Natural killer cell treated with Interleukin-12 subunit alpha and Interleukin-12 subunit beta and Interleukin-15 and Interleukin-18, amount 100 ng/mL, for 72 hours (primary cell): ENCODE measurements at places on chromosomes 4 and X.

DNA sequence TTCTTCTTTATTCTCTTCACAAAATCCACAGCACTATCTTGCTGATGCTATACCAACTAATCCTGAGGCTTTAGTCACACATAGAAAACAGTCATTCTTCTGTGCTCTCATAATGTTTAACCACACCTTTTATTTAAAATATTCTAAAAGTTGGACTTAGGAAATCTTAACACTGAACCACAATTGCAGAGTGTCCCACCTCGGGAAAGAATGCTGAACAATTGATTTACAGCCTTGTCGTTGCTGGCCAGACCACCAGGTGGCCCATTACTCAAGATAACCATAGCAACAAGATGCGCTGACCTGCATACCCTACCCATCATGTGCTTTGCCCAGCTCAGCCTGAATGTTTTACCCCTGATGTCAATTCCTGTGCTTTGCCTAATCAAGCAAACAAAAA is 100.8 kb downstream of the ARSJ start:
- DNase-seq: no peak

GRCh38 chrX:95678679-95679078 is 1006.0 kb upstream of the DIAPH2 start:
- DNase-seq: no peak

DNA sequence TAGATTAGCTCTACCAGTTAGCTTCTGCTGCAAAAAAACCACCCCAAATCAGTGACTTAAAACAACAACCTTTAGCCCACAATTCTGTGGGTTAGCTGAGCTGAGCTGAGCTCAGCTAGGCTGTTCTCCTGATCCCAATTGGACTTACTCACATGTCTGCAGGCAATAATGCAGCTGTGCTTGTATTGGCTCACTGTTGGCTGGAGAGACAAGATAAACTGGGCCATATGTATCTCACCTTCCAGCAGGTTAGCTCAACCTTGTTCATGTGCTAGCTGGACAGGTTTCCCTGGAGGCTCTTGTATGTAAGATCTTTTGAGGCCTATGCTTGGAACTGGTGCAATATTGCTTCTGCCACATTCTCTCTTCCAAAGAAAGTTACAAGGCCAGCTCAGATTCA is 261.5 kb upstream of the ADGRL3 start:
- no peak for DNase-seq

DNA sequence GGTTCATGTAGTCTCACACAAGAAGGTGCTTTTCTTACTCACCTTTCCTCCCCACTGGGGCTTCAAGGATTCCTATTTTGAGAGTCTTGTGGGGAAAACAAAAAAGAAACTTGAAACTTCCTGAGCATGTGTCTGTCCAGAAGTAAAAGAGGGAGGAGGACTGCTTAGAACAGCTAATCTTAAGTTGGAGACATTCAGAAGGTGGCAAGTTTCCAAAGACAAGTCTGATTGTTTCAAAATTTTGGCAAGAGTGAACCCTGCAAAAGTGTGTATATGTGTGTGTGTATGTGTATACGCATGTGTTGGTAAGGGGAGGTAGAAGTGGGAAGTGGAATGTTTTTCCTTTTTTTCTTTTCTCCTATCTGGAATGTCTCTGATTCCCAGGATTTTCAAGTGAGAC is 189.0 kb upstream of the FRMPD4 start:
- no peak for DNase-seq

DNA sequence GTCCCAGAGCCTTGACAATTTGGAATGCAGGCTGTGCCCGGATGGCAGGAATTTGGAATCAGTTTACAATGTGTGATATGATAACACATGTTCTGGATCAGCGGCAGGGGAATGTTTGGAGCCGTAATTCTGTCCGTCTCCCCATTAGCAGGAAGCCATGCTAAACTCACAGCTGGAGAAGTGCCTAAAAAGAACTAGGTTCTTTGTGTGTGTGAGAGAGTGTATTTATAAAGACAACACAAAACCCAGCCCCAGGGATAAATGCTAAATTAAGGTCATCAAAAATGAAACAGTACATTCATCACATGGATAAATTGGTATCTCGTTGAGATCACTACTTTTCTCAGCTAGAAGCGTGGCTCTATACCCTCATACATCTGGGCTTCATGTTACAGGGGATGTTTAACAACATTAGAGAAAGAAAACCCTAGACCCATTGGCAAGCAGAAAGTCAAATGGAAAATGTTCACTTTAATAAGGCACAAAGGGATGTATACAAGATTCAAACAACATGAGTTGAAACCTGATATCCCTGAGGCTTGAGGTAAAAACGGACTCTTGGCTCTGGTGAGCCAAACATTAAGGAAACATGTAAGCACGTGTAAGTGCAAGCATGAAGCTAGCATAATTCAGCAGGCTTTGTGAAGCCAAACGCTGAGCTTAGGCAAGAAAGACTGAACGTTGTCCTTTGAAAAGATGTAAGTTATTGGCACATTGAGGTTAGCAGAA is 18.0 kb upstream of the TMEM131L start:
- no peak for DNase-seq

GRCh38 chr4:115058533-115058932 is 54.9 kb downstream of the NDST4 start:
- no peak for DNase-seq

DNA sequence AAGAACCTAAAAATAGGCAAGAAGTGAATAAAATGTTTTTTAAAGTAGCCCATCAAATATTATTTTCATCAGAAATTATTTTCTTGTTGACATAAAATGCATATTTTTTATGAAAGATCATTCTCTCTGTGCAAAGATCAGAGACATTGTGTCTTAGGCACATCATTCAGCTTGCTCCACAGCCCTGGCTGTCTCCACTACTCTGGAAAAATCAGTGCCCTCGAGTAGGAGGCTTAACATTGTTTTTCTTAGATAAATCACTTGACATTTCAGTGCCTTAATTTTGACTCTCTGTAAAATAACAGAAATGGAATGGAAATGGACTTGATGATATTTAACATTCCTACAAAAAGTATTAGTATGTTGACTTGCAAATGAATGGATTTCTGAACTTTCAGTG is 77.9 kb downstream of the FAT4 start:
- no peak for DNase-seq

GRCh38 chr4:78059524-78059889 is 2.4 kb downstream of the FRAS1 start:
- DNase-seq: no peak

GRCh38 chrX:39826813-39827543 is 270.8 kb downstream of the BCOR start:
- no peak for DNase-seq

DNA sequence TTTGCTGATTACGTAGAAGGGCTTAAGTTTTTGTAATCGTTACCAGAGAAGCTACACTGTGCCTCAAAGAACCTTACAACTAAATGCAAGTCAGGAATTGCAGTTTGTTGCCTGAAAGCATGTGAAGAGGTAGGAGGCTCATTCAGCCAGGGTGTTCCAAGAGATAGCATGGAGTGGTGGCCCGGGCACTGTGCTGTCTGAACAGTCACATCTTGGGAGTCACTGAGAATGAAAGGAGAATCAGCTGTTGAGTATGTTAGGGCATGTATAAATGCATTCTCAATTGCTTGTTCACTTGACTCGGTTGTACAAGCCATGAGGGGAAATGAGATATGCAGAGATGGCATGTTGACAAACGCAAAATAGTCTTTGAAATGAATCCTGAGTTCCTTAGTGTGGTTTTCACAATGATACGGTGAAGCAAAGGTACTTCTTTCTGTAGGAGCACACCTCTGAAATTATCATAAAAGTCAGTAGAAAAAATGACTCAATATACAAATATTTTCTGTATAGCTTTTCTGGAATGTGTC is 161.0 kb downstream of the DCTD start:
- no peak for DNase-seq

DNA sequence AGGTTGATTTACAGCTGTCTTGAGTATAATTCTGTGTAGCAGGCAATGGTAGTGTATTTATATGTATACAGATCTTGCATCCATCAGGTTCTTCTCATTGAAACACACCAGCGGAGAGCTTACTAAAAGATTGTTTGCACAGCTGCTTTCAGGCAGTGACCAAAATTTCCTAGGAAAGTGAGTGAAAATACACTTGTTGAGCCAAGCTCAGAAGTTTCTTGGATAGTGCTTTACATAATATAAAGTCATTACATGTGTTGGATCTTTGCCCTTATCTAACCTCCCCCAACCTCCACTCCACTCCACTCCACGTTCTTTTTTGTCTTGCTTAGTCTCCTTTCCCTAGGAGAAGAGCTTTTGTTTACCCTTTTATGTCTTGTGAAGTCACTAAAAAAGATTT is 34.1 kb downstream of the CNKSR2 start:
- no peak for DNase-seq

DNA sequence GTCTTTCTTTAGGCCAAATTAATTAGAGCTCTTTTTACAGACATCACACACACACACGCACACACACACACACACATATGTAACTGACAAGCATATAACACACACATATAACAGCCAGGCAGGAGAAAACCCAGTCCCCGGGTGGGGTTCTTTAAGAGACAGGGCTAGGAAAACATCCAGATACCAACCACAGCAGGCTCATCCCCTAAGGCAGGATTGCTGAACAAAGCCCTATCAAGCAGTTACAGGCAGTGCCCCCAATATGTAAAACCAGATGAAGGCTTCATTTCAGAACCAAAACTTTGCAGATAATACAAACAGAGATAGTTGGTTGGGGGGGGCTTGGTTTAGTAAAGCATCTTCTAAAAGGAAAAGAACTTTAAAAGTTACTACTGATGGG is 18.0 kb upstream of the FAM47E start:
- DNase-seq: no peak

DNA sequence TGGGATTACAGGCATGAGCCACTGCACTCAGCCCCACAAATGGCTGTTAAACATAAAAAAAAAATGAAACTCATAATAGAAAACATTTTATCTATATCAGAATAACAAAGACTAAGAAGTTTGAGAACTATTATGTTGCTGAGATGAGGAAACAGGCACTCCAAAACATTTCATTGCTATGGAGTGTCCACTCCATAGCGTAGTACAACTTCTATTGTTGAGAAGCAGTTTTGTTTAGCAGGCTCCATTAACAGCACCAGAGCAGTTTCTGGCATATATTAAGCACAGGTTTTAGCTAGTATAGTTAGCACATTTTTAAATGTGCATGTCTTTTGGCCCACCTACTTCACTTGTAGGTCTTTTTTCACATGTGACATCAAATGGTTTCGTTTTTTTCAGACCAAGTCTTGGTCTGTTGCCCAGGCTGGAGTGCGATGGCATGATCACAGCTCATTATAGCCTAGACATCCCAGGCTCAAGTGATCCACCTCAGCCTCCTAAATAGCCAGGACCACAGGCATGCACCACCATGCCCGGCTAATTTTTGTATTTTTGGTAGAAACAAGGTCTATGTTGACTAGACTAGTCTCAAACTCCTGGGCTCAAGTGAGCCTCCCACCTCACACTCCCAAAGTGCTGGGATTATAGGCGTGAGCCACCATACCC is 5.8 kb downstream of the HMGB2 start:
- DNase-seq: no peak

- DNase-seq: no peak
These were observed 89.9 kb upstream of the DHX15 start for GRCh38 chr4:24674279-24674678.

- DNase-seq: no peak
These were observed 176.4 kb upstream of the JADE1 start for GRCh38 chr4:128633067-128633466.

- DNase-seq: no peak
These were observed 60.2 kb upstream of the CBR4 start for GRCh38 chr4:169070071-169070894.

GRCh38 chr4:90982813-90983212 is 855.6 kb downstream of the CCSER1 start:
- no peak for DNase-seq

DNA sequence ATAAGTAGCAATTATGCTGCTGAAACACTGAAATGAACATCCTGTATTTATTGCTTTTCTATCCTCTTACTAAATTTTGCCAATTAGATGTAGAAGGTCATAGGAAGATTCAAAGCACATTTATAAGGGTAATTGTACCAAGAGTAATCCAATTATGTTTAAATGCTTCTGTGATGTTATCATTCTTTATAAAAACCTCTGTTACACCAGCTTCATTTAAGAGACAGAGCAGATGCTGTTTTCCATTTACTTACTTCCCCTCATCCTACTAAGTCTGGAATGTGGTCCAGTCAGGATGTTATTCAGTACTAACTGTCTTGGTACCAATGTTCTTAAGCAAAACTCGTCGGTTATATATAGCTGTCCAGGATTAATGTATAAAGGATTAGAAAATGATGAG is 539.6 kb downstream of the PDHA2 start:
- no peak for DNase-seq

GRCh38 chr4:15868826-15869413 is 69.6 kb downstream of the FGFBP1 start:
- DNase-seq: no peak

DNA sequence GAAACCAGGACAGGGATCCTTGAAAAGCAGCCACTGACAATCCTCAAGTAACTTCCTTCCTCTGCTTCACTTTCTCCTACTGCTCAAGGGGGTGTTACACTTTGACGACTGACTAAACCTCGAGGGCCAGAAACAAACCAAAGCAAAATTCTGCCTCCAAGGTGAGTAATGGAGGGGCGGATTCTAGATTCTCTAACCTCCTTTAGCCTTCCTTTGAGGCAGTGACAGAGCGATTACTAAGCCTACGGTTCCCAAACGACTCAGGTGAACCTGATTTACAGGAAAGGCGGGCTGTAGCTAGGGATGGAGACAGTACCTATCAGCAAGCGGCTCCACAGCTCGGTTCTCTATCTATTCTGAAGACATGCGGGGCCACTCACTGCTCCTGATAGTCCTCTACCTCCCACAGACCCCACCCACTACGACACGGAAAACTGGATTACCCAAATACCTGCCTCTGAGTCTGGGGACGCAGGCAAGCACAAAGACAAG is 487 bp downstream of the TBCK start:
- no peak for DNase-seq

DNA sequence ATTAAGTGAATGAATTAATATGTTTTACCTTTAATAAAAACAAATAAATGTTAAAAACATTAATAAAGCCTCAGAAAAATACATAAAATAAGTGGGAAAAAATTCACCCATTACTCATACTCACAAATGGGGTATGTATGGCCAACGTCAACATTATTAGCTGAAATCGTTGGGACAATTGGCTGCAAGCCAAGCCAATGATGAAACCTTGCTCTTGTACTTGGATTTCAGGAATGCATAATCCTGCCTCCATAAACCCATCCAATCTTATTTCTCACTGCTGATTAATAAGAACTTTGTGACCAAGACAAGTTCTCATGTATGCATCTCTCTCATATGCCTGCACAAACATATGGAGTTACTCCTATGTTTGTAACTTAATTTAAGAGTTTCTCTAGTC is 35.3 kb upstream of the ADAMTS3 start:
- no peak for DNase-seq

DNA sequence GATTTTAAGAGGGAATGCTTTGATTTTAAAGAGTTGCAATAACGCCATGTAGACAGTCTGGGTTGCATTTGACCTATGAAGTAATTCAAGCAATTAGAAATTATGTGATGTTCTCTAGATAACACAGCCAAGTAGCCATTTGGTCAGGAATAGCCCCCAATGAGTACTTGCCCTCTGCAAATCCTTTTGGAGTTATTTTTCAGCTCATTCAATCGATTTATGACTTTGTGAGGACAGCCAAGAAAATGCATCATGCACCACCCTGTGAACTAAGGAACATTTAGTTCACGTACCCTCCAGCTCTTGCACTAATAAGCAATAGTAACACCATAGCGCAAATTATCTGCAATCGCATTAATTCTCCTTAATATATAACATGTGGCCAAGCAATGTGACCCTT is 552.6 kb upstream of the INTU start:
- DNase-seq: no peak

GRCh38 chr4:16521156-16521915 is 295.1 kb upstream of the TAPT1 start:
- DNase-seq: no peak
